ENCODE measurements at places on chromosomes 6 and 20. TPM values are rescaled to one million over a fixed set of nuclear protein-coding genes. Genes with fewer than 3 reads are reported as not detected.
A peak's percentile ranks its signal among the peaks of the same experiment; 100 is the strongest.

DNA sequence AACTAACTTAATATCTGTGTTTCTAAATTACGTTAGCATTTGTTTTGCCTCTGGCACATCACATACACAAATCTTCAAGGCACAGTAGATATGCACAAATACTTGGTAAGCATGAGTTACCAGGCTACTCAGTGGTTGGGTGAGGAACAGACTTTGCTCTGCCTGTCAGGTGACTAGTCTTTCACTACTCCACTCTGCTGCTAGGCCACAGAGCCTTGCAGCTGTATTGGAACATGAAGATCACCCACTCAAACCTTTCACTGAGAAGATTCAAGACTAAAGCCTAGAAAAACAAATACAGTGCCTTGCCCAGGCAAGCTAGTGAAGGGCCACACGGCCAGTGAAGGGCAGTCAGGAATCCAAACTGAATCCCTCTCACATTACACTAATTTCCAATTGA, 47.0 kb downstream of the DTNBP1 start:
- H3K36me3 ChIP-seq, result no peaks in the 10 kb centered on the region
- no peaks in the 10 kb centered on the region for H3K27me3 ChIP-seq
- no peak overlapping the region for H3K4me3 ChIP-seq
- peak overlapping the region; percentile 33 for H3K27ac ChIP-seq
- peak; percentile 66 for DNase-seq
- peaks cover 16% of the 10 kb centered on the region for H3K4me1 ChIP-seq

OGFR gene
- total RNA-seq, result 50.0 TPM

- H3K27me3 ChIP-seq, result no peaks in the 10 kb centered on the region
- H3K27ac ChIP-seq, result no peak overlapping the region
- no peak overlapping the region for H3K4me3 ChIP-seq
- H3K36me3 ChIP-seq, result no peaks in the 10 kb centered on the region
- no peaks in the 10 kb centered on the region for H3K4me1 ChIP-seq
Observed at GRCh38 chr6:13048113-13048512, 280.2 kb downstream of the TBC1D7 start.

DNA sequence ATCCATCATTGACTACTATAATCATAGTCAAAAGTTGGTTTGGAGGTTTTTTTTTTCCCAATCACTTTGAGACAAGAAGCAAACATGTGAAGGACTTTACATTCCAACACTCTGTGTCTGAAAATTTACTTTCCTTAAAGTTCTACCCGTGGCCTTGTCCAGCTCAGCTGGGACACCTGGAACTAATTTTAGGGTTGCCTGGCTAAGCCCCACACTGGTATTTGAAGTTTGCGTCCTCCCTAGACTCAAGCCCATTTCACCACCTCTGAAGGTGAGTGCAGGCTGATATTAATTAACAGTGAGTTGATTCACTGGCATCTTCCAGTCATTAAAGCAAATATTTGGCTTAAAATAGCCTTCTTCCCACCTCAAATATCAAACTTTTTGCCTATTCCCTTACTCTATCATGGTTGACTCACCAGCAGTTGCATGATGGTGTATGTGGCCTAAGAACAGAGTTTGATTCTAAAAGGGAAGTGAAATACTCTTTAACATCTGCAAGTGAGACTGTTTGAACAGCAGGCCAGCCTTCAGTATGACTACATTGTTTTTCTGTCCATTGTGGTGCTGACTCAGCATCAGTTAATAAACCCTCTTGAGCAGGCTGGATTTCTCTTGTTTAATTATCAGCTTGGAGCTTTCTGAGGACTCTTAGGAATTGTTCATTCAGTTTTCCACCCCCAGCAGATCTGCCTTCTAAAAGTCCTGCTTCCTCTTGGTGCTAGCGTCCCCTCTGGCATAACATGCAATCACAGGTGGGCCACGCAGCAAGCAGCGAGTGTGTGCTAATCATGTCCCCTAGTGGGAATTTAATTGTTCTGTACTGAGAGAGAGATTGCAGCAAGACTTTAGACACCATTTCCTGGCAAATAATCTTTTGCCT, 1.8 kb upstream of the PRDM1 start:
- H3K27me3 ChIP-seq, result no peaks in the 10 kb centered on the region
- no peaks in the 10 kb centered on the region for H3K36me3 ChIP-seq
- H3K4me3 ChIP-seq, result no peak overlapping the region
- DNase-seq, result peak; percentile 61
- peak overlapping the region; percentile 66 for H3K27ac ChIP-seq

GRCh38 chr6:19299129-19299528, 538.0 kb upstream of the ID4 start:
- no peak for DNase-seq
- H3K27me3 ChIP-seq, result no peaks in the 10 kb centered on the region
- no peak overlapping the region for H3K4me3 ChIP-seq
- H3K36me3 ChIP-seq, result no peaks in the 10 kb centered on the region
- H3K4me1 ChIP-seq, result peaks cover 9% of the 10 kb centered on the region

- no peak overlapping the region for H3K27ac ChIP-seq
- H3K27me3 ChIP-seq, result no peaks in the 10 kb centered on the region
- DNase-seq, result no peak
- H3K4me3 ChIP-seq, result no peak overlapping the region
Observed at GRCh38 chr20:62039738-62040137, 25.9 kb downstream of the TAF4 start.

GMPR gene
- total RNA-seq, result 10.8 TPM

GRCh38 chr6:125985979-125986300, 400 bp upstream of the TRMT11 start:
- H3K27me3 ChIP-seq, result no peaks in the 10 kb centered on the region
- DNase-seq, result no peak
- H3K27ac ChIP-seq, result peak overlapping the region; percentile 69
- no peaks in the 10 kb centered on the region for H3K36me3 ChIP-seq

POPDC3 gene
- not detected for total RNA-seq

GRCh38 chr6:135030532-135031178, 24.0 kb downstream of the HBS1L start:
- H3K4me3 ChIP-seq, result no peak overlapping the region
- no peaks in the 10 kb centered on the region for H3K27me3 ChIP-seq
- no peaks in the 10 kb centered on the region for H3K36me3 ChIP-seq
- no peak overlapping the region for H3K27ac ChIP-seq
- peaks cover 5% of the 10 kb centered on the region for H3K4me1 ChIP-seq

SRSF12 gene
- total RNA-seq, result 3.0 TPM

- H3K4me1 ChIP-seq, result no peaks in the 10 kb centered on the region
- no peaks in the 10 kb centered on the region for H3K27me3 ChIP-seq
- no peaks in the 10 kb centered on the region for H3K36me3 ChIP-seq
- no peak for DNase-seq
- no peak overlapping the region for H3K27ac ChIP-seq
Observed at GRCh38 chr6:10268111-10268510, 146.8 kb downstream of the TFAP2A start.
